Endothelial cell of coronary artery (primary cell): ENCODE measurements at places on chromosomes 6 and 20. TPM values are rescaled to one million over a fixed set of nuclear protein-coding genes. Genes with fewer than 3 reads are reported as not detected.

ZSCAN12 gene
- 2.7 and 6.3 TPM in 2 replicates for total RNA-seq

NSFL1C gene
- total RNA-seq: 29.2 and 34.0 TPM in 2 replicates

KHDC1L gene
- total RNA-seq: not detected in 2 replicates

KAT14 gene
- 10.4 and 10.6 TPM in 2 replicates for total RNA-seq

TRIM10 gene
- total RNA-seq: not detected in 2 replicates

ELOVL2 gene
- total RNA-seq: not detected in 2 replicates

DCDC2 gene
- total RNA-seq: not detected in 2 replicates

FANCE gene
- total RNA-seq: 5.6 and 7.1 TPM in 2 replicates

RTN4IP1 gene
- 4.6 and 6.0 TPM in 2 replicates for total RNA-seq

ENPP1 gene
- 0.47 and 2.1 TPM in 2 replicates for total RNA-seq

COL21A1 gene
- total RNA-seq: 0.54 and 0.85 TPM in 2 replicates

ASIP gene
- not detected in 2 replicates for total RNA-seq

R3HDML gene
- not detected in 2 replicates for total RNA-seq

TUBB2B gene
- total RNA-seq: 0.63 and 2.9 TPM in 2 replicates

FAM217B gene
- total RNA-seq: 2.2 and 2.4 TPM in 2 replicates

C4B gene
- total RNA-seq: 0.63 and 1.8 TPM in 2 replicates

GRM1 gene
- under 0.01 TPM in 2 replicates for total RNA-seq

PERP gene
- 16.5 and 20.5 TPM in 2 replicates for total RNA-seq

TASP1 gene
- total RNA-seq: 8.5 and 9.6 TPM in 2 replicates

AIF1 gene
- not detected in 2 replicates for total RNA-seq

ARMC12 gene
- 0.09 and 0.19 TPM in 2 replicates for total RNA-seq

FRMD1 gene
- total RNA-seq: not detected in 2 replicates

C6orf132 gene
- total RNA-seq: 0.85 TPM in 1 of 2 replicates, not detected in the other

RAB44 gene
- under 0.01 TPM in 2 replicates for total RNA-seq

HLA-DQB2 gene
- total RNA-seq: not detected in 2 replicates

OPN5 gene
- under 0.01 TPM in 1 of 2 replicates, not detected in the other for total RNA-seq
